ENCODE measurements at places on chromosomes 3 and 15. TPM values are rescaled to one million over a fixed set of nuclear protein-coding genes. Genes with fewer than 3 reads are reported as not detected.

DNA sequence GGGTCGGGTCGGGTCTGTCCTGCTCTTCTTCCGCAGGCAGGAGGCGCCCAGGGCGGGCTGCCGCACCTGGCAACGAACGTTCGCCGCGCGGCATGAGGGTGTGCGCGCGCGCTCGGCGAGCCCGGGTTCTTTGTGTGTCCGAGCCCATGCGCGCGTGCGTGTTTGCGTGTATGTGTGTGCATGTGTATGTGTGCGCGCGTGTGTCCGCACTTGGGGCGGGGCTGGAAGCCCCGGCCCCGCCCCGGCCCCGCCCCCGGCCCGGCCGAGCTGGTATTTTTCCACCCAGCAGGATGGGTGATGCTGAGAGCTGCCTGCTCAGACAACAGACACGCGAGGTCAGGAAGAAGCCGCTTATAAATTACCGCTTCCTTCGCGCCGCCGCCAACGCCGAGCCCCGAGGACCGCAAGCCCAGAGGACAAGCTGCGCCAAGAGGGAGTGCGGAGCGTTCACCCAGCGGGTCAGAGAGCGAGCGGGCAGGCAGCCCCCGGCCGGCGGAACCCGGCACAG lies at the start of gene SLC6A6:
SLC6A6 (plus strand) TSS at position 303 of the 508 bp plus-strand sequence. CDS start 41,029 bp downstream, outside the sequence.
- peak; percentile 97 for DNase-seq

GRCh38 chr3:106130384-106131198 lies 261.8 kb upstream of the CBLB start:
- peak; percentile 89 for DNase-seq

GRCh38 chr3:160460033-160460432 lies 10.4 kb upstream of the TRIM59 start:
- DNase-seq, result no peak

- DNase-seq, result no peak
Observed at GRCh38 chr3:143283432-143284128, 164.0 kb downstream of the CHST2 start.

DNA sequence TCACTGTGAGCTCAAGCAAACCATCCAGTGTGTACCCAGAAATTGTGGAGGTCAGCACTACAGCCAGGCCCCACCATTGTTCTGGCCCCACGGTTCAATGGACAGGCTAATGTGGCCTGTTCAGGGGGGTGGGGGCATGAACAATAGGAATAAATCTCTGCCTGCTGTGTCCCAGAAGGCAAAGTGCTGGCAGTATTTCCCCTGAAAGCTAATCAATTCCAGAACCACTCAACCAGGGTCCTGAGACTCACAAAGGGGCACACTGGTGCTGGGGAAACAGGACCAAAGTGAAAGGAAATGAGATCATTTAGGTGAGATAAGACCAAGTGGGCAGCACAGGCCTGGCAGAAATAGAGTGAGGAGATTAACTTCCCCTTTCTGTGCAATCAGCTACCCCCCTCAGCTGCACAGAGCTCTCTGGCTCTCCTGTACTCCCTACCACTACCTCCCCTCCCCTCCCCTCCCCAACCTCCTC lies 11.5 kb downstream of the CRYGS start:
- DNase-seq, result no peak

- no peak for DNase-seq
Observed at GRCh38 chr3:7410782-7411181, 549.9 kb downstream of the GRM7 start.

DNA sequence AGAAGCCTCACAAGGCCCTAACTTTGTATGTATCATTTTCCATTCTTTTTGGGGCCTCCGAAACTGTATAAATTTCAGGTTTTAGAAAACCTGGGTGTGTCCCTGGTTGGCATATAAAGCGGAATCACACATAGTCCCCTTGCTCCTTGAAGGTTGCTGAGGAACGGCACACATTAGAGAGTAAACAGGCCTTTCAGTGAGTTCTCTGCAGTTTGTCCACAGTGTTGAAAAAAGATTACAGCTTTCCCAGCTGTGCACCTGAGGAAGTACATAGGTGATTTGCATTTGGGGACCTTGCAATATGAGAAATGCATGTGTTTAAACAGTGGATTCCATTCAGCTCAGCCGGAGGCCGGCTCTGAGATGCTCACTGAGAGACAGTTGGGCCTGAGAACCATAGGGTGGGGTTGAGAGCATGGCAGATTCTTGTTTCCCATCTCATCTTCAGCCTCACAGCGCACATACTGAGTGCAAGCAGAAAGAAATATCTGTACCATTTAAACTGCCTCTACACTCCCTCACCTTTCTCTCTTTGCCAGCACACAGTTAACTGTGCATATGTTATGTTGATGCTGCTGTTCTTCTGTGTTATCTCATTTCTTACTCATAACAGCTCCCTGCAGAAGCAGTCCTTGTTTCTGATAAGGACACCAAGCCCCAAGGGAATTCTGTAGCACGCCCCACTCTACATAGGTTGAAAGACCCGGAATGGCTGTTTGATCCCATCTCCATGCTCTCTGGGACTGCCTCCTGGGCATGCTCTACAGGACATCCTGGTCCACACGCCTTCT lies 60.4 kb downstream of the BOC start:
- DNase-seq, result no peak

GRCh38 chr3:133797396-133798105 lies 8.1 kb upstream of the SRPRB start:
- DNase-seq, result no peak

DNA sequence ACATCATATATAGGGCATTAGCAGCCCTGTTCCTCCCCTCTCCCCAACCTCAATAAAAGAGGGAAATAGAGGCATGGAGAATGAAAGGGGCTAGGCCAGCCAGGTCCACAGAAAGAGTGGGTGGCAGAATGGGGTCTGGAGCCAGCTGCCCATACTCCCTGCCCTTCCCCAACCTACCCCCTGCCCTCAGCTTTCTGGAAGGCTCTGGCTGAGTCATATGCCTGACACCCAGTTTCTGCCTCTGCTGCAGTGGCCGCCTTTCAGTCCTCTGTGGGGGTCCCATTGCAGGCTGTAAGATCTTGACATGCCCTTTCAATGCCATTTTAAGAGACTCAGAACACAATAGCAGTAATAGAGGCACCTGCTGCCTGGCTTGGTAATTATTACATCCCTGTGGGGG lies 95.7 kb downstream of the LINGO1 start:
- no peak for DNase-seq

GRCh38 chr3:99848433-99848832 lies 30.8 kb downstream of the CMSS1 start:
- no peak for DNase-seq

Gene ALPK3
- 35.9 TPM for total RNA-seq

Gene SLCO3A1
- 1.7 TPM for total RNA-seq

Gene POC1A
- total RNA-seq, result 3.1 TPM

Gene LIPC
- 0.44 TPM for total RNA-seq

Gene VIPR1
- 1.2 TPM for total RNA-seq
